ENCODE measurements at places on chromosomes 7 and 10. TPM values are rescaled to one million over a fixed set of nuclear protein-coding genes. Genes with fewer than 3 reads are reported as not detected.
A peak's percentile ranks its signal among the peaks of the same experiment; 100 is the strongest.

DNA sequence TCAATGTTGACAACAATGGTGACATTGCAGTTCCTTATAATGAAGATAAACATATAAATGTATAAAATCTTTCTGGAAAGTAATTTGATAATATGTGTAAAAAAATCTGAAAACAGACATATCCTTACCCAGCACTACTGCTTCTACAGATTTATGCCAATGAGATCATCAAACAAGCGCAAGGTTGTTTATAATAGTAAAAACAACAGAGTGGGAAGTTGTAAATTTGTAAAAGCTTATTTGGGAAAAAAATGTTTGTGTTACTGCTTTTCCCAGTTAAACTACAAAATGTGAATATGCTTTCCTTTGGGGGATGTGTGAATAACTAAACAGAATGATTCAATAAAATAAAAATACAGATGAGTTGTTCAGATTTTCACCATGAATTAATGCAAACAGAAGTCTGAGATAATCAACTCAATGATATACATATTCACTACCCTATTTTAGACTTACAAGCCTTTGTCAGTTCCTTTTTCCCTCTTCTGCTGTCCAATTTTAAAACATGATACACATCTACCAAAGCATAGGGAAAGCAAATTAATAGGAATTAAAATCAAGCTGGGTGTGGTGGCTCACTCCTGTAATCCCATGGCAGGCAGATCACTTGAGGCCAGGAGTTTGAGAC lies 82.1 kb downstream of the USP6NL start:
- H3K4me1 ChIP-seq: peaks cover 7% of the 10 kb centered on the region
- H3K27ac ChIP-seq: no peak overlapping the region
- DNase-seq: no peak
- no peaks in the 10 kb centered on the region for H3K27me3 ChIP-seq
- no peak overlapping the region for H3K4me3 ChIP-seq
- H3K36me3 ChIP-seq: no peaks in the 10 kb centered on the region

- no peak for DNase-seq
- H3K36me3 ChIP-seq: no peaks in the 10 kb centered on the region
- no peak overlapping the region for H3K27ac ChIP-seq
Observed at GRCh38 chr7:158097453-158098124, 490.0 kb downstream of the PTPRN2 start.

GRCh38 chr7:2131341-2131740 lies 101.4 kb downstream of the MAD1L1 start:
- no peaks in the 10 kb centered on the region for H3K4me1 ChIP-seq
- DNase-seq: no peak
- H3K36me3 ChIP-seq: no peaks in the 10 kb centered on the region

DNA sequence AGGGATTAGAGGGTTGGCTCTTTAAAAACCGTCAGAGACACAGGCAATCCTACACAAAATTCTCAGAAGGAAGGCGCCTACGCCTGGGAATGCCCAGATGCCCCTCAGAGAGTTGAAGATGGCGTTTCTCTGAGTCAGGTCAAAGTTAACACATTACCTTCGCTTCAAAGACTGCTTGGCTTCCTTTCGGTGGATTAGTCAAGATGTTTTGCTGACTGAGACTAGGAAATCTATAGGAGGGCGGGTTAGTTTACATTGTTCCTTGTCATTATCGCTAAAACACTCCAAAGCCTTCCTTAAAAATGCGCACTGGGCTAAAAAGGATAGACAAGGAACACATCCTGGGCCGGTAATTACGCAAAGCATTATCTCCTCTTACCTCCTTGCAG lies 995 bp upstream of the CFTR start:
- no peak for DNase-seq
- no peak overlapping the region for H3K27ac ChIP-seq
- no peaks in the 10 kb centered on the region for H3K4me1 ChIP-seq

GRCh38 chr7:7972922-7973594 lies 4.5 kb downstream of the GLCCI1 start:
- no peak overlapping the region for H3K4me3 ChIP-seq
- no peaks in the 10 kb centered on the region for H3K36me3 ChIP-seq
- no peaks in the 10 kb centered on the region for H3K4me1 ChIP-seq
- H3K27me3 ChIP-seq: no peaks in the 10 kb centered on the region
- DNase-seq: no peak
- H3K27ac ChIP-seq: no peak overlapping the region

DNA sequence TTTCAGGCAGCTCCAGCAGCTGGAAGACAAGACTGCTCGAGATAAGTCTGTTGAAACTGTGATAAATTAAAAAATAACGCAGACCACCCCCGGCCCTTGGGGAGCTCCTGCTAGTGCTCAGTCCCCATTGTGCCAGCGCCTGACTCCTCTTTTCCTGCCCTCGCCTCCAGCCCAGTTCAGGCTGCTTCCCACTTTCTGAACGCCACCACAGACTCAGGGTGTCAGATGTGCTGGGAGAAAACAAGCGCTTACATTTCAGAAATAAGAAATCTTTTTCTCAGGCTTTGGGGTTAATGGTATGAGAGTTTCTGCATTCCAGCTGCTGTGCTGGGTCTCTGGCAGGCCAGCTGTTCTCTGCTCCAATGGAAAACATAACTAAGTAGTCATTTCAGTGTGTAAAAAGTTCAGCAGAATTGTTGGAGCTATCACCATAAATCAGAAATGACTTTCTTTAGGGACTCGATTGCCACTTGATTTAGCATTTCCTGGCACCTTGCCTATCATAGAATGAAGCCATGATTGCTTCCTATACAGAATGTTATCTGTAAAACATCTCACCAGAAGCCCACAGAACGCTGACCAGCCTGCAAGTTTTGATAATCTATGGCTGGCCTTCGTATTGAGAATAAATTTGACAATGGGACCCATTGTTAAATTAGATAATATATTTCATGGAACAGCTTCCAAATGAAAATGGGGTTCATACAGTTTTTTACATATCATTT lies 257.0 kb upstream of the ZNF32 start:
- H3K27ac ChIP-seq: no peak overlapping the region
- no peak overlapping the region for H3K4me3 ChIP-seq
- no peaks in the 10 kb centered on the region for H3K36me3 ChIP-seq
- peaks cover 20% of the 10 kb centered on the region for H3K4me1 ChIP-seq

- H3K4me1 ChIP-seq: no peaks in the 10 kb centered on the region
- DNase-seq: no peak
- H3K4me3 ChIP-seq: no peak overlapping the region
- H3K36me3 ChIP-seq: no peaks in the 10 kb centered on the region
- H3K27ac ChIP-seq: no peak overlapping the region
Observed at GRCh38 chr7:13179011-13179582, 491.7 kb downstream of the ARL4A start.

GRCh38 chr7:954330-955238 lies at the start of gene ADAP1:
Gene ADAP1 (minus strand): TSS chr7:954680. CDS start chr7:954477, 203 bp downstream.
- no peak within 1 kb of the TSS for H3K27ac ChIP-seq
- H3K4me1 ChIP-seq: no peaks in the 10 kb centered on the region
- no peak for DNase-seq
- no peaks in the 10 kb centered on the region for H3K27me3 ChIP-seq
- H3K36me3 ChIP-seq: no peaks in the 10 kb centered on the region
- peak within 1 kb of the TSS; percentile 34 for H3K4me3 ChIP-seq

The BLNK gene
- 1.5 TPM for total RNA-seq

The AQP1 gene
- 15.2 TPM for total RNA-seq

The PLXDC2 gene
- total RNA-seq: 53.6 TPM

The PRRT4 gene
- 0.16 TPM for total RNA-seq

All from testis (tissue), 5 donors.